ENCODE measurements at places on chromosomes 5 and 9. TPM values are rescaled to one million over a fixed set of nuclear protein-coding genes. Genes with fewer than 3 reads are reported as not detected.

GRCh38 chr5:39850291-39850690 is 425.5 kb upstream of the DAB2 start:
- DNase-seq: no peak

DNA sequence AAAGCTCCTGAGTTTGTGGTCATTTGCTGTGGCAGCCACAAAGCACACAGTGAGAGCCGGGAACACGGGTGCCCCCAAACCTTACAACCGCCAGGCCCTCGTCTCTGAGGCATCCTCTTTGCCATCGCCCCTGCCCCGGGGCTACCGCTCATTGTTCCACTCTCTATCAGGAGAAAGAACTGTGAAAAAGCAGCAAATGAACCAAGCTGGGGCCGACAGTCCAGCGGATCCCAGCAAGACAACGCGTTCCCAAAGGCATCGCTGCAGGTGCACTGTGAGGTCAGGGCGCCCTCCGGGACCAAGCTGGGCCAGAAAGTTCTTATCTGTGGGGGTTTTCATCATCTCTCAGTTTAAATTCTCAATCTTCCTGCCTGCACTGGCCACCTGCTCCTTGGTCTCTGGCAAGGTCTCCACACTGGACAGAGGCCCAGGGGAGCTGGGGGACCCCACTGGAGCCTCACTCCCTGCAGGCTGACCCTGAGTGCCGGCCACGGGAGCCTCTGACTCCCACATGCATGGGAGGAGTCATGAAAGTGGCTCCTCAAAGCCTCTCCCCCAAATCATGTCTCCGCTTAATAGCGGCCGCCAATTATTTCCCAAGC is 32.1 kb downstream of the VAV2 start:
- DNase-seq: no peak

DNA sequence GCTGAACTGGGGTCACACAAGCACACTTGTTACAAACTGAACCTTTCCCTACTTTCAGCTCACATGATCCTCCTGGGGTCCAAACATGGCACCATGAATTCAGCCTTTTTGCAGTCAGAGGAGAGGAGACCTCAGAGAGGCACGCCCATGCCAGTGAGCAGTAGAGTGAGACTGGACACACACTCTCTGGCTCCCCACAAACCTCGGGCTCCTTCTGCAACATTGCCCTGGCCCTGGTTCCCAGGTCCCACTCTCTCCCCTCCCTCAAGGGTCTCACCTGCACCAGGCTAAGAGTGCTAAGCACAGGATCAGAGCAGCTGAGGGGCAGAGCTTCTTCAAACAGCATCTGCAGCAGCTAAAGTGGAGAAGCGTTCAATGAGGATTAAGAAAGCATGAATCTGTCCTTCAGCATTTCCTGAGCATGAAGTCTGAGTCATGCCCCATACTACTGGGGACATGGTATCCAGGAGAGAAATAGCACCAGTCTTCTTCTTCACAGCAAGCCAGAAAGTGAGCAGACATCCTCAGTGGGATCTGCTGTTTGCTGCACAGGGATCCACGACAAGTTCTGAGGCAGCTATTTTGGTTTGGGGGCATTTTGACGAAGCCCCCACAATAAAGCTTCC is 27.2 kb downstream of the SLC35A4 start:
- DNase-seq: no peak

DNA sequence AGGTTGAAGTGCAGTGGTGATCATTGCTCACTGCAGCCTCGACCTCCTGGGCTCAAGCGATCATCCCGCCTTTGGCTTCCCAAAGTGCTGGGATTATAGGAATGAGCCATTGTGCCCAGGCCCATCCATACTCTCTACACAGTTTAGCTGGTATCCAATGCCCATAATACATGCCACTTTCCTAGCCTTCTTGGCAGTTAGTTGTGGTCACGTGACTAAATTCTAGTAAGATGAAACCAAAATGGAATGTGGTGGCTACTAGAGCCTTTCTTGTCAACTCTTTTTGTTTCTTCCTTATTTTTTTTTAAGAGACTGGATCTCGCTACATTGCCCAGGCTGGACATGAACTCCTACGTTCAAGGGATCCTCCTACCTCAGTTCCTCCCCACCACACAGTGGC is 15.3 kb upstream of the KIF27 start:
- no peak for DNase-seq

- no peak for DNase-seq
Observed at GRCh38 chr5:102090770-102091169, 205.3 kb downstream of the SLCO4C1 start.

DNA sequence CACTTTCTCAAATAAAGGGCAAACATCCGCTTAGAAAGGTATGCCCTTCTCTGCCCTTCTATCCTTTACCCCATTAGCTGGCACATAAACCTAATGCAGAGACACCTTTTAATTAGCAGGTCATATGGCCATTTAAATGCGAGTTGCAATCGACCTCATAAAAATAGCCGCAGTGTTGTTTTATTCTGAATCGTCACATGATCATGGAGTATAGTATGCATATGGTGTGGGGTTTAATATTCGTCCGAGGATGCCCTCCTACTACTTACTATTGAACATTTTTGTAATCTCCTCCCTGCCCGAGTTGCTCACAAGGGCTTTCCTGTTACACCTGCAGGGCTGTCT is 72.0 kb downstream of the PIK3R1 start:
- no peak for DNase-seq

Gene MAP1B
- 223 TPM for total RNA-seq

- no peak for DNase-seq
Observed at GRCh38 chr5:40240111-40240510, 439.6 kb upstream of the PTGER4 start.

DNA sequence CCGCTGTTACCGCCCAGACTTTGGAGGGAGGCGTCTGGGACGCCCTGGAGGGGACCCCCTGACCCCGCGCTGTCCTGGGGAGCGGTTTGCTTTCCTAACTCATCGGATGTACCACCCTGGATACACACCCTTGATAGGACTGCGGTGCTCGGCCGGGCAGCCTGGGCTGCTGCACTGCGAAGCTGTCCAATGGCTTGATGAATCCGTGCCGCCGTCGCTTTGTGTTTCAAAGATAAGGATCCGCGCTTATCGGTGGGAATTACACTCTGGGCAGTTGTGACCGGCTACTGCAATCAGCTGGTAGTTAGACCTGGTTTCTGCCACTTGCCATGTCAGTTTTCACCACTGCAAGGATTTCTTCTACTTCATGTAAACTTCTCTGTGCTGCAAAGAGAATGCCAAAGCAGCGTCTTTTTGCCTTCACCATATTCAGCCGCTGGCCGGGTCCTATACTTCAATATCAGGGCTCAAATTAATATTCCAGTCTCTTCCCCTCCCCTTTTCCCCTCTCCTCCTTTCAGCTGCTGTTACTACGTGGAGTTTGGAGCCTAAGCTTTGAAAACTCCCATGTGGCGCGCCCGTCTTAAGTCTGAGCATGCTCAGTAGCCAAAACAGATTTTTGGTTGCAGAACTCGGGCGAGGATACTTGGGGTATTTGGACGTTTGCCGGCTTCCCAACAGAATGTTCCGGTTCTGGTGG is 727 bp downstream of the SMAD5 start:
- peak; percentile 26 for DNase-seq

Gene SPOCK1
- 119 TPM for total RNA-seq

Gene CDC37L1
- 48.9 TPM for total RNA-seq

Gene FAM169A
- 5.9 TPM for total RNA-seq

DNA sequence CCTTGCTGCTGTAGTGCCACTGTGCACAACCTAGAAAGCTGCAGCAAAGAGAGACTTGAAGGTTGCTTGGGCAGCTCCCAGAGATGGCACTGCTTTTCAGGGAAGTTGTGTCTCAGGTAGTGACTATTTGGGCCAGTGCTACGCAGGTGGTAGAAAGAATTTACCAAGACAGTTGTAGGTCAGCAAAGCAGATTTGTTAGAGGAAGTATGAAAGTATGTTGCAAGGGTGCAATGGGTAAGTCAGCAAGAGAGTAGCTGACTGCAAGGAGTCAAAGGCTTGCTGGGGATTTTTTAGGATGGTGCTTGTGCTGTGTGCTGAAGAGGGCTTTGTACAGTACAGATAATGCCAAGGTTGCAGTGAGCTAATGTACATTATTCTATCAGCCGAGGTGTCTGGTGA is 33.5 kb upstream of the SPARC start:
- DNase-seq: no peak

- DNase-seq: no peak
Observed at GRCh38 chr5:127793052-127793451, 89.9 kb downstream of the CCDC192 start.

Gene TMC1
- total RNA-seq: 2.3 TPM

GRCh38 chr5:132469380-132470009 is 21.1 kb downstream of the IRF1 start:
- no peak for DNase-seq

DNA sequence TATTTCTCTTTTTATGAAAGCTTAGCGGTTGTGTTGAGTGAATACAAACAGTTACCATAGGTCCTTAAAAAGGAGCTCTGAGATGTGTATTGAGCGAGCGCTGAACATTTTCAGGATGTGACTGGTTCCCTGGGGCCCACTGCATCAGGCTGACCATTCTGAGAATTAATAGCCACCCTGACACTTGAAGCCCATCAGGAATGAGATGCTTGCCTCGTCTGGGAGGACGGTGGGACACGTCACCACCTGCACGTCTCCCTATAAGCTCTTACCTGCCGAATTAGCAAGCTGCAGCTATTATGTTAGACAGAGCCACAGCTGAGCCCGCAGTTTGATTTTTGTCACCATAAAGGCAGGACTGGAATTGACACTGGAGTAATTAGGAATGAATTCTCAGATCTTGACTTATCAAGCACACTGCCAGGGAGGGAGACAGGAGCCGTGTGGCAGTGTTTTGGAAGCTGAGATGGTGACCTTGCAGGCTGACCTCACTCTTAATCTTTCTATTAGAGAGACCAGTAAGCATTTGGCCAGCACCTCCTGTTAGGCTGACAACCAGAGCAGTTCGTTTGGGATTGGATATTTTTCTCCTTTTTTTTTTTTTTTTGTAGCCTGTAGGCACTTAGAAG is 373.1 kb upstream of the WWC1 start:
- DNase-seq: peak; percentile 19

All from tibial nerve (tissue), 4 donors.